ENCODE measurements at places on chromosomes 3 and 15.

- DNase-seq = no peak
These were observed 56.7 kb downstream of the PLS1 start for GRCh38 chr3:142652826-142653292.

DNA sequence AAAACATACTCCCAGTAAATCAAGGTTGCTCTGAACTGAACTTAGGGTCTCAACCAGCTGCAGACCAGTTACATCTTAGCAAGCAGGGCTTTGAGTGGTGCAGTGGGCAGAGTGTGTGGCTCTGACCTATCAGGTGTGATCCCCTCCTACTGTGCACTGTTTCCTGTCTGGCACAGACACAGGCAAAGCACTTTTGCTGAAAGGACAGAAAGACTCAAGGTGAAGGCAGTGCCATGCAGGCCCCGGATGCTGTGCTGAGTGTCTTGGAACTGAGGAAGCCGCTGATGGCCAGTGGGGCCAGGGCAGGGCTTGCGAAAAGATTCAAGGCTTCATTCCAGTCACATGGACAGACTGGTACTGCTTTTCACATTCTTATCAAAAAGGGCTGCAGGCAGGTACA is 85.2 kb downstream of the CACNA1D start:
- DNase-seq = no peak

- no peak for DNase-seq
These were observed 262.7 kb downstream of the ZBTB20 start for GRCh38 chr3:114884213-114884923.

DNA sequence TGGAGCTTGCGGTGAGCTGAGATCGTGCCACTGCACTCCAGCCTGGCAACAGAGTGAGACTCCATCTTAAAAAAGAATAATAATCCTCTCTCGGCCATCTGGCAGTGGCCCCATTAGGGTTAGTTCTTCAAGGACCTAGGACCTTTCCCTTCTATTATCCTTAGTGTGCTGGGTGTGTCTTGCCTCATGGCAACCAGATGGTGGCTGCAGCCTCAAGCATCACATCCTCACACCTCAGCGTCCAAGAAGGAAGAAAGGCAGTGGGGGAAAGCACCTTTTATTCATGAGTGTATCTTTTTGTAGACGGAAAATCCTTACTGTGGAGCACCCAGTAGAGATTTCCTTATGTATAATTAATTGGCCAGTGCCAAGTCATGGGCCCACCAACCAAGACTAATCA is 42.7 kb upstream of the TFRC start:
- DNase-seq = no peak

DNA sequence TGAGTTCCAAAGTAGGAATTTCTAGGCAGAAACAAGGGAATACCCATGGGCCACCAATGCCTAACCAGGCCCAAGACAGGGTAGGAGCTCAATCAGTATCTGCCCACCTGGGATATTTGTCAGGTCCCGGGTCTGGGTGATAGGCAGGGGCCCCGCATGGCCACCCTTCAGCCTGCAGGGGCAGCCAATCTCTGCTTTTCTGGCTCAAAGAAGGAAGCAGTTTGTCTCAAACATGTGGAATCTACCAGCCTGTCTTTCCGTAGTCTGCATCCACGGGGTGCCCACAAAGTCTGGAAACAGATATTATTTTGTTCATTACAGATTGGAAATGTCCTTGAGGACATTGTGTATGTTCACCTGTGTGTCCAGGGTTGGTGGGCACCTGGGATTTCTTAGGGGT is 56.2 kb downstream of the CEMIP start:
- no peak for DNase-seq

- DNase-seq = no peak
These were observed 32.1 kb upstream of the TRPM7 start for GRCh38 chr15:50718700-50719125.

DNA sequence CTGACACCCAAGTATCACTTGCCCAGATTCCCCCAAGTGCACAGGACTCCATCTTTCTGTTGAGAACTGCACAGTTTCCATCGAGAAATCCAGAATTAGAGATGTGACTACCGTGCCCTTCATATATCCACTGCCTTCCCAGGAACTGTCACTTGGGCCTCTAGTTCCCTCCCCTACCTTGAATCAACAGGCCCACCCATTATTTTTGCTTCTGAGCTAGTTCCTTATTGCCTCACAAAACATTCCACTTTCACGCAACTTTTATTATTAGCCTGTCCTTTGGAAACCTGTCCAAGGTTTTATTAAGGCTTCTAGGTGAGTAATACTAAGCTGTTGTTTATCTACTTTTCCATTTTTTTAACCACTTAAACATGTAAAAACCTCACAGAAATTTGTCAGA is 17.1 kb upstream of the SLC30A4 start:
- no peak for DNase-seq

- no peak for DNase-seq
These were observed 12.6 kb downstream of the RPL32 start for GRCh38 chr3:12828751-12829150.

DNA sequence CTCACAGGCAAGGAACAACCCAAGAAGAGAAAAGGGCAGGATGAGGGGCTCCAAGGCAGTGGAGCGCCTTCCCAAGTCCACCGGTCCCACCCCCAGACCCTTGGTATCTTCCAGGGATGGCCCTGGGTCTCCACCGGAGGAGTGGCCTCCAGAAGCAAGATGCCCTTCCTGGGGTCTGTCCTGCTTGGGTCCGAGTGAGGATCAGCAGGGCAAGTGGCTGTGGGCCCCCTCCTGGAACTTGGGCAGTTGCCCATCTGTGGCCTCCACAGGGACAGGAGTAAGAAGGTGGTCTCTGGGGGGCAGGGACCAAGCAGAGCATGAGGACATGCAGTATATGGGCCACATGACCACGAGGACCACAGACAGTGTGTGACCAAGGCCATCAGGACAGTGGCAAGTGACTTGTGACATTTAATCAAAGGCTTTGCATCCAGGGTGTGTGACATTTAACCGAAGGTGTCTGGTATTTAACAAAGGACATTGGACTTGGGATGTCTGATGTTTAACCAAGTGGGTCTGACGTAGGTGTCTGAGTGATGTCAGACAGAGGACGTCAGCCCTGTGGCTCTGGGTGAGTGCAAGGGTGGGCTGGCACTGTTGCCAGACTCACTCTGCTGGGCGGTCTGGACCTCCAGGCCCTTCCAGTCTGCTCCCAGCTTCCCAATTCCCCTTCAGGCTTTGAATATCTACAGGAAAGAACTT is 34.7 kb downstream of the SCN5A start:
- no peak for DNase-seq

DNA sequence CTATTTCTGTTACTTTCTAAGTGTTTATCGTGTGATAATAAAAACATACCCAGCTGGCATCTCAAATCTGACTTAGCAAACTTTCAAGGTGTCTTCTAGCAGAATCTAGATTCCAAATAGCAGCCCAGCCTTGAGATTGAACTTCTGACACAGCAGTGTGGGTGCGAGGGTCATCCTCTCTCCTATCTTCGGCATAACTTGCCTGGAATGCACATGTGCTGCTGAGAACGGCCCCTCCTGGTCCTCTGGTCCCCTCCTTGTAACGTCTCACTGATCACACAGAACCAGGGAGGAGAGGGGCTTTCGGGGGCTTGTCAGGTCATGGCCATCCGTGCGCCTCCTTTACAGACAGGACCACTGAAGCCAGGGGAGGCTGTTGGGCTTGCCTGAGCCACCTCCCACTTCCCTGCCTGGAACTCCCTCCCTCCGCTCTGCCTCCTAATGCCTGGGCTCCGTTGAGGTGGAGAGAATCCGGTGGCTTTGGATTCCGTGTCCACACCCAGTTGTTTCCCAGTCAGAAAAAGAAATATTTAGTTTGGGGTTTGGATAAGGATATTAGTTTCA is 344.4 kb upstream of the C2CD4B start:
- no peak for DNase-seq

- DNase-seq = no peak
These were observed 29.1 kb downstream of the SSR3 start for GRCh38 chr3:156525808-156526207.

DNA sequence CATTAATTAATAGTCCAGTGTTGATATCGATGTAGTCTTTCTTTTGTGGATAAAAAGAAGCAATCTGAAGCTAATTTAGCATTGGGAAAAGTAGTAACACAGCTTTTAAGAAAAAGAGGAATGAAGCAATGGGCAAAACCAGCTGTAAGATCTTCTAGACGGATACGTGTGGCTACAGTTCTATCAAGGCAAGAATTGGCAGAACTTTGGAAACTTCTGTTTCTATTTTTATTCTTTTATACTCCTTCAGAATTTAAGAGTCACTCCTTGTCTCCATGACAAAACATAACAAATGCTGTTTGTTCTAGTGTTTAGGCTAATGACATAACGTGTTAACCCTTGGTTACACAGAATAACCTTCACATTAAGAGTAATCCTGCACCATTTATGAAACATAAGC is 289.2 kb downstream of the ROBO2 start:
- DNase-seq = no peak

DNA sequence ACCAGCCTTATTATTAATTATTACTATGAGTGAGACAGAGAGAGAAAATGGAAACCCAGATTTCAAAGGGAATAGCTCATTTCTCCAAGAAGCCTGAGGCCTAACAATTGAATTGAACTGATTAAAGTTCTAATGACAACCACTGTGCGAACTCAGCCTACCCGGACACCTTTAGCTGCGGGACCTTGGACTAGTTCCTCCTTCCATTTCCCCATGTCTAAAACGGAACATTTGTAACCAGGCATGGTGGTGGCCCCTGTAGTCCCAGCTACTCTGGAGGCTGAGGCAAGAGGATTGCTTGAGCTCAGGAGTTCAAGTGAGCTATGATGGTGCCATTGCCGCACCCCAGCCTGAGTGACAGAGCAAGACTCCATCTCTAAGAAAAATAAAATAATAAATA is 16.4 kb upstream of the RTP2 start:
- DNase-seq = no peak

DNA sequence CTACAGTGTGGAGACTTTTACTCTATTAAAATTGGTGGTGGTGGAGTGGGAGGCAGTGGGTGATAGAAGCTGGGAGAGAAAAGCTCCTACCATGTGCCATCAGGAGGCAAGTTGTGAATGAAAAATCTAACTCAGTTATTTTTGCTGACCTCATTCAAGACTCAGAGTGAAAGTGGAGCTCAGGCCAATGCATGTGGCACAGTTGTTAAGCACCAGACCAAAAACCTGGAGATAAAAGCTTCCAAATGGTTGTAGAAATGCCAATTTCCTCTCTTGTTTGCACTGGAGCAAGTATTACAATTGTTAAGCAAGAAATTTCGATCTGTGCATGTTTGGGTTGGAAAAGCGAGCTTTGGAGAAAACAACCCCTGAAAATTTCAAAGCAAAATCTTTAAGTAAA is 81.5 kb upstream of the PRICKLE2 start:
- DNase-seq = no peak

DNA sequence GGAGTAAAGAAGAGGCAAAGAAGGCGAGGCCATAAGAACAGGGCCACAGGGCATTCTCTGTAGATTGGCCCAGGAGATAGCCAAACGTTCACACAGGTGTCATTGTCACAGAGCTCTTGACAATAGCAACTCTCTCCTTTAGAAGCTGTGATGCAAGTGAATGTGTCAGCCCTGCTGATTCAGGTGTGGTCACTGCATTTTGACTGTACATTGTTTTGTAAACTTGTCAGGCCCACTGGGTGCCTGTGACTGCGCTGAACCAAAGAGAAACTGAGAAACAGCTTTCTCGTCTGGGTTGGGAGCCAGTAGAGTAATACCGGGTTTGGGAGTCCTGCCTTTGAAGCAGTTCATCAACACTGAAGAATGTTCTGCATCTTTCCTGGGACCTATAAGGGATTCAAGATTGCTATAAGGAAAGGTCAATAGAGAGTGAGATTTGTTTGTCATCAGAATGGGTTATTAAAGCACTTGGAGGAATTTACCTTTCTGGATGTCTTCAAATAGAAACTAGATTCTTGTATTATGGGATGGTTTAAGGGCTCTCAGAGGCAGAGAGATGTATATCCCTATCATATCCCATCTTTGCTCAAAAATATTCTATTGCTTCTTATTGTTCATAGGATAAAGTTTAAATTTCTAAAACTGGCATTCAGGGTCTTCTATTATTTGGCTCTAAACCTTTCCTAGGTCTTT is 45.4 kb downstream of the TMEM45A start:
- DNase-seq = no peak

DNA sequence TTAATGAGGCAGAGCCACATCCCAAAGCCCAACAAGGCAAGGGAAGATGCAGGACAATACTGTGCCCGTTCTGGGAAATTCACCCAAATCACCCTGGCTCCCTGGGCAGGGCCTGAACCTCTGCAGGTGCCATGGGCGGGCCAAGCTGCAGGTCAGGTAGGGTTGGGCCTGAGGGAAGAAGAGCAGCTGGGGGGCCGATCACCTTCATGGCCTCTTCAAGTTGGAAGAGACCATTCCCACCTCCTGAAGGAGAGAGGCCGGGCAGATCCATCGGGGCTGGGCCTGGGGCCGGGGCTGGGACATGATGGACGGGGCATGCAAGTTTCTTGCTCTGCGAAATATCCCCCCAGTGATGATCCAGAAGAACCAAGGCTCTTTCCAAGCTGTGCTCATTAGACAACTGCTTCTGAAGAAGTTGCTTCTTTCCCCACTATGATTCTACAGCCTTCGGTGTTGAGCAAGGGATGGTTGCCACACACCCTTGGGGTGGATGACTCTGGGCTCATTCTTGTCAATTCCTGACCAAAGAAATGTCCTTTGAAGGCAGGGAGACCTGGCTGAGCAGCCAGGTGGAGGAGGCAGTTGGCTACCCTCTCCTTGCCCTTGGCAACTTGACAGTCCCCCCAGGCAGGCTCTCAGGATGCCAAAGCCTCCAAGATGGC is 38.2 kb downstream of the KLHL25 start:
- no peak for DNase-seq

GRCh38 chr3:112027142-112027541 is 7.4 kb upstream of the TMPRSS7 start:
- DNase-seq = no peak

DNA sequence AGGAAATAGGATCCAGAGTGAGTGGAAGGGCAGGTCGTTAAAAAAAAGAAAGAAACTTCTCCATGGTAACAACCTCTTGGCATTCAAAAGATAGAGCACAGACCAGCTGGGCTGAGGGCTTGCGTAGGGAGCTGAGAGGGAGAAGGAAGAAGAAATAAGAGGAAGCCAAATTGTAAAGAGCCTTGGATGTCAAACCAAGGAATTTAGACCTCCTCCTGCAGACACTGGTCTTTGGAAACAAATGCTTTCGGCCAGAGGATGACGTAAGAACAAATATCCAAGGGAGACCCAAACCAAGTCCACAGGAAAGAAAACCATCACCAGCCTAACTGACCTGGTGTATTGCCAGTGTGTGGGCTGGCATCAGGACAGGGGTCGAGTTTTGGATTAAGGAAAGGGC is 155.2 kb downstream of the UACA start:
- no peak for DNase-seq

DNA sequence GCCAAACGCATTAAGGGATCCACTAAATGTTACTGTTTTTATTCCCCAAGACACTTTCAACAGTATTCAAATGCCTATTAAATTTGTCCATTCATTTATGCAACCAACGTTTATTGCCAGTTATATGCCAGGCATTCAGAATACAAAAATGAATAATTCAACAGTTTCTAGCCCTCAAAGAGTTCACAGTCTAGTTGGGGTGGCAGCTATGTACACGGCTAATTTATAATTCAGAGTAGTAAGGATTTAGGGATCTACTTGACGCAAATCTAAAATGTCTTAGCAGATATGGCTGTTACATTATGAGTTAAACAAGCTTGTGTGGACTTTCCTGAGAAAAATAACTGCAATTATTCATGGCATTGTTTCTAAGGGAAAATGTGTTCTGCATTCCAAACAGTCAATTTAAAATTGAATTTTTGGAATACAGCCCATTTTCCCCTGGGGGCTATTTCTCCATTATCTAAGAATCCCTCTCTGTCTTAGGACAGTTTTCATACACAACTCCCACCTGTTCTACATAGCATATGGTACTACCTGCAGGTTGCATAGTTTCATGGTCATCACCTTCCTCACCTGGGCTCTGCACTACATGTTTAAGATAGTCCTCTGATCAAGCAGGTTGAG is 11.5 kb upstream of the MSL2 start:
- DNase-seq = no peak

Measured in stimulated activated CD4-positive, alpha-beta T cell treated with anti-CD3 and anti-CD28 coated beads, Interleukin-12 subunit alpha, Interleukin-12 subunit beta, amount 100 ng/mL, for 4 hours (primary cell).